NCI-H446 treated with DMSO at 0.1 percent for 48 hours (cell line): ENCODE measurements at places on chromosomes 2 and 18.
A peak's percentile ranks its signal among the peaks of the same experiment; 100 is the strongest.

DNA sequence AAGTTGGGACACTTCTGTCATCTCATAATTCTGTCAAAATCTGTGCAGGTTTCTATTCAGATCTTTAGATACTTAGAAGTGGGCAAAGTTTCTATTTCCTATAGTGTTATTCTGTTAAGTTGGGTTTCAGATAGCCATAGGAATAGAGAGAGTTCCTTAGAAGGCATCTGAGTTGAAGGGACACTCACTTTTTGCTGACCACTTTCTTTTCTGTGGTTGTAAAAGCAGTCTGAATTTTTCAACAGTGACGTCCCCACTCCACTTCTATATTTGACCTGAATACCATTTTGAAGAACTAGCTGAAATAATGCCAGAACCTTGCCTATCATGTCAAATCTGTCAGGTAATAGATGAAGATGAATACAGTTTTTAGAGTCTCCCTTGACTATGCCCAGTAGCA lies 267.3 kb downstream of the SPAG16 start:
- DNase-seq: no peak

DNA sequence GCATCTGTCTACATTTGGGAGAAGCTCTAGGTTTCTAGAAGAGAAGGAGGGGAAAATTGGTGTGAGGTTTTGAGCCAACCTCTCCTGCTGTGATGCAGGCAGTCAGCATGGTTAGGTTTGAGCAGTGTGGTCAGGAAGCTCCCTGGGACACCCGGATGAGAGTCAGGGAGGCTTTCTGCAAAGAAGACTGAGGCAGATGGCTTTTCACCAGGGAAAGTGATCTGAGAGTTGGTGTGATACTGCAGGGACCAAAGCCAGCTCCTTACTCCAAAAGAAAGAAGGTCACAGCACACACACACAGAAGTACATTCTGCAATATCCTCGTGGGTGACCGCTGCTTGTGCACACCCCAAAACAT lies 75.8 kb upstream of the BCL11A start:
- DNase-seq: no peak

DNA sequence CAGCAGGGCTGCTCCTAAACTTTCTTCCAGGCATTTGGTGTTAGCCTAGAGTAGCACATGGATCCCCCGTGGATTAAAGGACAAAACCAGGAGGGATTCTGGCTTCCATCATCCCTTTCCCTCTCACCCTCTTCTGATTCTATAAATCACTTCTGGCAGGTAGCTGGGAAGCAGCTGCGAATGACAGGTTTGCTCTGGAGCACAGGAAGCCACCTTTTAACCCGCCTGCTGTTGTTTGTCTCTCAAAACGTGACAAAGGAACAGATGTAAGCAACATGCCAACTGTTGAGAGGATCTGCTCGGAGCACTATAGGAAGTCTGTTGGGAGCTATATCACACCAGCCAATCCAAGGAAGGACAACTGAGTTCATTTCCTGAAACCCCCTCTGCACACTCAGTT lies 101.9 kb downstream of the ACTR2 start:
- no peak for DNase-seq

DNA sequence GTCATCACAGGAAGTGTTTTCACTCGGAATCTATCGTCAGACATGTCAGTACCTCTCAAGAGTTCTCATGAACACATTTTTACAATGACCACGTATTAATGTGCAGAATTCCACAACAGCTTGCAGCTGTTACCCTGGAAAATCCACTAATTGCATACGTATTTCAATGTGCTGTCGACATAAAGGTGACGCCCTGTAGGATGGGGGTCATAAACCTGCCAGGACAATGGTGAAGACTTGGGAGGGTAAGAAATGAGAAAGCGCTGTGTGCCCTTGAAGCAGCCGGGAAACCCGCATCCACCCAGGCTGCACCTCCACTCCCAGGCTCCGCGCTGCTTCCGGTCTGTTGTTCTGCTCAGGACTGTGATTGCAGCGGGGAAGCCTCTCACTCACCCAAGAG lies 14.0 kb downstream of the TMEM18 start:
- no peak for DNase-seq

GRCh38 chr2:83594241-83595120 lies 864.6 kb downstream of the SUCLG1 start:
- no peak for DNase-seq

GRCh38 chr2:27216416-27217137 lies 592 bp upstream of the CAD start:
- no peak for DNase-seq

- peak; percentile 35 for DNase-seq
These were observed 31.8 kb downstream of the NYAP2 start for GRCh38 chr2:225431105-225431863.
